Ascending aorta (tissue), 2 donors: ENCODE measurements at places on chromosomes 11 and 22.
A peak's percentile ranks its signal among the peaks of the same experiment; 100 is the strongest.

GRCh38 chr22:45218976-45219375 lies 21.7 kb downstream of the KIAA0930 start:
- H3K27me3 ChIP-seq = no peaks in the 10 kb centered on the region
- no peak overlapping the region for H3K4me3 ChIP-seq
- peaks cover 8% of the 10 kb centered on the region for H3K4me1 ChIP-seq
- H3K27ac ChIP-seq = no peak overlapping the region
- no peak for DNase-seq
- no peaks in the 10 kb centered on the region for H3K36me3 ChIP-seq

DNA sequence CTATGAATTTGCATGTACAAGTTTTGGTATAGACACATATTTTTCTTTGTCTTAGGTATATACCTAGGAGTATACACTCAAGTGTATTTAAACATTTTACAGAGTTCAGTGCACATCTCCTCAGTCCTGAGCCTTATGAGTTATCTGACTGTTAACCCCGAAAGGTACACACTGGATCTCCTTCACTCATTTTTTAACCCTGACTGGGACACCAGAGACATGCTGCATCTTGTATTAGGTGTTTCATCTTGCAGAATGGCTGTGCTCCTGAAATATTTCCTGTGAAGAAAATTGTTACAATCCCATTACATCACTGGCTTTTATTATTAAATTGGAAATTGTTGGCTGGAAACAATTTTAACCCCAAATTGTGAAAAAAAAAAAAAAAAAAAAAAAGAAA lies 15.3 kb downstream of the PARVA start:
- peaks cover 3% of the 10 kb centered on the region for H3K36me3 ChIP-seq
- no peak overlapping the region for H3K27ac ChIP-seq
- no peaks in the 10 kb centered on the region for H3K27me3 ChIP-seq
- no peak overlapping the region for H3K4me3 ChIP-seq
- no peak for DNase-seq

- H3K4me3 ChIP-seq = no peak overlapping the region
- no peaks in the 10 kb centered on the region for H3K4me1 ChIP-seq
- no peaks in the 10 kb centered on the region for H3K36me3 ChIP-seq
These were observed 25.5 kb upstream of the LINC01488 start for GRCh38 chr11:69455969-69456368.

DNA sequence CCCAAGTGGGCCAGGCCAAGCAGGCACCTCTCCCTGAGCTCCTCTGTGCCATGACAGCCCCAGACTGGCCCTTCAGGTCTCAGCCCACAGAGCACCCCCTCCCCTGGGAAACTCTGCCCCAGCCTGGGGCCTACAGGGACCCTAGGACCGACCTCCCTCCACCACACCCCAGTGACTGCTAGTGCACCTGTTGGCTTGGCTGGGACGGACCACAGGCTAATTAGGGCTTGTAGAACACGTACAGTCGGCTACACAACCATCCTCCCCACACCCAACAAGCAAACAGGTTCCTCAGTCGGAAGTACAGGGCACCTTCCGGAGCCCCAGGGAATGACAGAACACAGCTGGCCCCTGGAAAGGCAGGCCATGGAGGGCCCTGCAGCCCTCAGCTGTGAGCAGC lies 4.3 kb downstream of the SBF1 start:
- DNase-seq = no peak
- peaks cover 42% of the 10 kb centered on the region for H3K4me1 ChIP-seq
- H3K27ac ChIP-seq = no peak overlapping the region
- no peaks in the 10 kb centered on the region for H3K27me3 ChIP-seq

- no peaks in the 10 kb centered on the region for H3K27me3 ChIP-seq
- no peak for DNase-seq
- H3K27ac ChIP-seq = no peak overlapping the region
These were observed 2.4 kb downstream of the HMBS start for GRCh38 chr11:119087123-119087522.

DNA sequence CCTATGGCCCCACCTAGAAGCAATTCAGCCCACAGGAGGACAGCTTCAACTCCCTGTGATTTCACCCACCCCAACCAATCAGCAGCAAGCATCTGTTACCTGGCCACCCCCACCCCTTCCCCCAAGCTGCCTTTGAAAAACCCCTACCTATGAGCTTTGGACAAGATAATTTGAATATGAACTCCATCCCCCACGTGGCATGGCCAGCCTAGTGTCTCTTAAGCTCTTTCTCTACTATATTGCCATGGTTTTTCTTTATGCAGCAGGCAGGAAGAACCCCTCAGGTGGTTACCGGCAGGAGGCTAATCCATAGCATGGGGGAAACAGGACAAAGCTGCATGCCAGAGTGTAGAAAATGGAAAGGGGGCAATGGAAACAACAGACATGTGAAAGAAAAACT lies 29.0 kb downstream of the CTSC start:
- no peak for DNase-seq
- no peak overlapping the region for H3K4me3 ChIP-seq
- no peak overlapping the region for H3K27ac ChIP-seq
- H3K36me3 ChIP-seq = no peaks in the 10 kb centered on the region
- no peaks in the 10 kb centered on the region for H3K27me3 ChIP-seq

- no peaks in the 10 kb centered on the region for H3K27me3 ChIP-seq
- peaks cover 20% of the 10 kb centered on the region for H3K4me1 ChIP-seq
- H3K4me3 ChIP-seq = peak overlapping the region; percentile 31
- no peak for DNase-seq
- H3K27ac ChIP-seq = peak overlapping the region; percentile 75
These were observed 66.9 kb downstream of the NFAM1 start for GRCh38 chr22:42365111-42365865.

- no peaks in the 10 kb centered on the region for H3K36me3 ChIP-seq
- no peaks in the 10 kb centered on the region for H3K27me3 ChIP-seq
- no peak overlapping the region for H3K27ac ChIP-seq
- H3K4me3 ChIP-seq = no peak overlapping the region
These were observed 55.9 kb downstream of the ZC3H12C start for GRCh38 chr11:110148775-110149744.

DNA sequence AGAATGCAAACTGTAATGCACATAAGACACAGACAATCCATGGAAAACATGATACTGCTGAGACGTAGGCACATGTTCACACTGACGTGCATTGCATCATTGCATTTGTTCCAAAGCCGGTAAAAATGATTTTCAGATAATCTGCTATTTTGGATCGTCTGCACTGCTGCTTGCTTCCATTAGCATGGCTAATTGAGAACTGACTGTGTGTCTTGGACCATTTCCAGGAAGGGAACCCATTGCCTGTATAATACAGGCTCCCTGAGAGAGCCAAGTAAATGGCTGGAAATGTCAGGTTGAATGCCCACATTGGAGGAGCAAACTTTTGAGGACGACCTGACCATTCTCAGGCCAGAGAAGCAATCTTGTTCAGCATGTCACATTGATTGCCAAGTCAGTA lies 304.8 kb downstream of the ST3GAL4 start:
- H3K4me1 ChIP-seq = no peaks in the 10 kb centered on the region
- H3K27me3 ChIP-seq = no peaks in the 10 kb centered on the region
- H3K36me3 ChIP-seq = no peaks in the 10 kb centered on the region
- no peak overlapping the region for H3K4me3 ChIP-seq

- DNase-seq = no peak
- H3K4me1 ChIP-seq = no peaks in the 10 kb centered on the region
- H3K27ac ChIP-seq = no peak overlapping the region
- H3K27me3 ChIP-seq = no peaks in the 10 kb centered on the region
- no peak overlapping the region for H3K4me3 ChIP-seq
- no peaks in the 10 kb centered on the region for H3K36me3 ChIP-seq
These were observed 3.4 kb upstream of the NXPE1 start for GRCh38 chr11:114563077-114563476.

- no peaks in the 10 kb centered on the region for H3K36me3 ChIP-seq
- no peak overlapping the region for H3K4me3 ChIP-seq
- H3K27me3 ChIP-seq = no peaks in the 10 kb centered on the region
- no peaks in the 10 kb centered on the region for H3K4me1 ChIP-seq
- no peak overlapping the region for H3K27ac ChIP-seq
- DNase-seq = no peak
These were observed 28.3 kb downstream of the PKNOX2 start for GRCh38 chr11:125192717-125193415.

DNA sequence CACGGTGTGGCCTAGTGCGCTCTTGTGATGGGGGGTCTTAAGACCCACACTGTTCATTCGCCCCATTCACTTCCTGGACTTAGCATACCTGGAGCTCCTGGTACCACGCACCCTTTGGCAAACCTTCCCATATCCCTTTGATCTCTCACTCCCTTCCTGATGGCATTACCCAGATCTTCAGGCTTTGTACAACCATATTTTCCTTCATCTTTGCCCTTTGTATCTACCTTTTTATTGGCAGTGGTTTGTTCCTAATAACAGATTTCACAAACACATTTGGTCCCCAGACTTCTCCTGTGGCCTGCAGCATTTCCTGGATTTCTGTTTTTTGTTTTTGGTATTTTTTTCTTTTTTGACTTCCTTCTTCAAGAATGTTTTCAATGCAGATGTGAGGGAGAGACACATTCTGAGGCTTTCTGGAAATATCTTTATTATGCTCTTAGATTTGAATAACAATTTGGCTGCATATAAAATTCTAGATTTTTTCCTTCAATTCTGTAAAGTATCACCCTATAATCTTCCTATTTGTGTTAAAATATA lies 16.1 kb upstream of the IFITM3 start:
- peak overlapping the region; percentile 62 for H3K27ac ChIP-seq
- DNase-seq = no peak
- H3K36me3 ChIP-seq = no peaks in the 10 kb centered on the region
- no peak overlapping the region for H3K4me3 ChIP-seq
- H3K27me3 ChIP-seq = no peaks in the 10 kb centered on the region
- no peaks in the 10 kb centered on the region for H3K4me1 ChIP-seq

DNA sequence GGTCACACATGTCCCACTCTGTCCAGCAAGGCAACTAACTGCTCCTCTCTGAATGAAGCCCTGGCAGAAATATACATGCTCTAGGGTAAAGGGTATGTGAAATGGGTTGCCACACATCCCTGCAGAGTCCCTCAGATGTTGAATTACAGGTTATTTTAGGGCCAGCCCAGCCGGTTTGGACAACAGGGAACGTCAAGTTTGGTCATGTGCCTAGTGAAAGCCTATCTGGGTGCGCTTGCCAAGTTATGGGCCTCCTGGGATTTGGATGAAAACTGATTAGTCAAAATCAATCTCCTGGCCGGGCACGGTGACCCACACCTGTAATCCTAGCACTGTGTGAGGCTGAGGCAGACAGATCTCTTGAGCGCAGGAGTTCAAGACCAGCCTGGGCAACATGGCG lies 10.4 kb downstream of the AP1B1 start:
- H3K27me3 ChIP-seq = no peaks in the 10 kb centered on the region
- H3K4me3 ChIP-seq = no peak overlapping the region
- H3K4me1 ChIP-seq = no peaks in the 10 kb centered on the region

GRCh38 chr11:61834278-61835048 lies 6.4 kb downstream of the FADS2 start:
- no peak for DNase-seq
- no peaks in the 10 kb centered on the region for H3K27me3 ChIP-seq
- H3K4me1 ChIP-seq = peaks cover 56% of the 10 kb centered on the region
- no peak overlapping the region for H3K4me3 ChIP-seq
- H3K36me3 ChIP-seq = no peaks in the 10 kb centered on the region

GRCh38 chr22:46336119-46337078 lies 885 bp downstream of the TRMU start:
- no peaks in the 10 kb centered on the region for H3K27me3 ChIP-seq
- H3K4me1 ChIP-seq = peaks cover 6% of the 10 kb centered on the region
- no peak for DNase-seq
- peak overlapping the region; percentile 71 for H3K4me3 ChIP-seq
- peaks cover 22% of the 10 kb centered on the region for H3K36me3 ChIP-seq
